Activated T-cell treated with anti-CD3 and anti-CD28 coated beads for 1 hour (primary cell): ENCODE measurements at places on chromosomes 2 and 18.

DNA sequence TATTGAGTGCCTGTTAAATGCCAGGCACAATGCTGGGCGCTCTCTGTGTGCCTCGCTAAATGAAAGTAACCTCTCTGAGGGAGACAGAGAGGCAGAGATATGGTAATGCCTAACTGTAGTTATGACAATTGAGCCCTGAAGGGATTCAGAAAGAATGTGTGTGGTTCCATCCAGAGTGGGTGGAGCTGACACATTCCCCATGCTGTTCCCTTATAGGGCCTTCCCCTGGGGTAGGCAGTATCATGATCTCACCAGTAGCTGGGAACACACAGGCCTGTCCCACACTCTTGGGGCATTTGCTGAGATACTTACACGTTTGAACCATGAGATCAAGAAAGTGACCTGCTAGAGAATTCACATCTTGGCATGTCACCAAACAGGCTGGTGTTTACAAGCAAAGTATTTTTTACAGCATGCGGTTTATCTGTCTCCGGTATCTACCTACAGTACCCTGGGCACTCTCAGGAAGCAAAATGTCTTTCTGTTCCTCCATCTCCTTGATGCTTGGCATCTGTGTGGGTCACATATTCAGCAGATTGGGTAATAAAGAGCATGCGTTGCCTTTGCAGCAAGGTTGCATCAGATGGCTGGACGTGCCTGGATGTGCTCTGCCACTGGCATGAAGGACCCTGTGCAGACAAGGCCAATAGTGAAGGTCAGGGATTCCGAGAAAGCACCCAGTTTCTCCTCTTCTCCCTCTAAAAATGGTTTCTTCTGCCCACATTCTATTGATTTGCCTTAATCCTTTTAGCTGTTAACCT, 9.4 kb downstream of the CTIF start:
- no peak for DNase-seq

GRCh38 chr2:64697297-64698176, 43.8 kb upstream of the SERTAD2 start:
- no peak for DNase-seq

- DNase-seq: no peak
Measured at GRCh38 chr2:69564604-69565003, 78.9 kb downstream of the AAK1 start.

DNA sequence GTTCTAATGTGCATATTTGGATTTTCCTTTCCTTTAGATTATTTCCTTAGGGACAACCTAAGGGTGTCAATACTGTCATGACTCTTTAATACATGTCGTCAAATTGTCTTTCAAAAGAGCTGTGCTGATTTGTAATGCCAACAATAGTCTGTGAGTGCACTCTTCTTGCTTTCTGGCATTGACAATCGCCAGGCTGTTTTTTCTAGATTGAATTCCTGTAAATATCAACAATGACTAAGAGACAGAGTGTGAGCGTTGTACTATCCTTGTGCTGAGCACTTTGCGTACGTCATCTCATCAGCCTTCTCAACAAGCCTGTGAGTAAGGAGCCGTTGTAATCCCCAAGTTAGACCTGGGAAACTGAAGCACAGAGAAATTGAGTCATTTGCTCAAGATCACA, 96.0 kb downstream of the ACOXL start:
- DNase-seq: no peak

DNA sequence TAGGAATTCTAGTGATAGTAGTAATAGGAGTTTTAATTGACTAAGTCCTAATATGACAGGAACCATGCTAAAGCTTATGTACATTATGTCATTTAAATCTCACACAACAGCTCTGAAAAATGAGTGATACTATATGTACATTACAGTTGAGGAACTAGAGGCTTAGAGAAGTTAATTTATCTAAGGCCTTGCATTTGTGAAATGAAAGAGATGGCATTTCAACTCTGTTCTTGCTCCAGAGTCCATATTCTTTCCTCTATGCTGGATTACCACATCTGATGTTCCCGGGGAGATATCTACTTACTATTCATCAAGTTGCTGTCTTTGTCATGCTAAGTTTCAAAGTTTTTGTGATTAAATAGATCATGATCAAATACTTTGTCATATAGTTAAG, 5.7 kb downstream of the AGPS start:
- no peak for DNase-seq

- DNase-seq: no peak
Measured at GRCh38 chr2:95113464-95113863, 8.1 kb downstream of the MRPS5 start.

- no peak for DNase-seq
Measured at GRCh38 chr18:13587477-13587876, 138.9 kb downstream of the FAM210A start.

- no peak for DNase-seq
Measured at GRCh38 chr18:57523171-57523956, 63.1 kb downstream of the FECH start.

- DNase-seq: no peak
Measured at GRCh38 chr2:168466834-168467565, 10.9 kb downstream of the CERS6 start.

DNA sequence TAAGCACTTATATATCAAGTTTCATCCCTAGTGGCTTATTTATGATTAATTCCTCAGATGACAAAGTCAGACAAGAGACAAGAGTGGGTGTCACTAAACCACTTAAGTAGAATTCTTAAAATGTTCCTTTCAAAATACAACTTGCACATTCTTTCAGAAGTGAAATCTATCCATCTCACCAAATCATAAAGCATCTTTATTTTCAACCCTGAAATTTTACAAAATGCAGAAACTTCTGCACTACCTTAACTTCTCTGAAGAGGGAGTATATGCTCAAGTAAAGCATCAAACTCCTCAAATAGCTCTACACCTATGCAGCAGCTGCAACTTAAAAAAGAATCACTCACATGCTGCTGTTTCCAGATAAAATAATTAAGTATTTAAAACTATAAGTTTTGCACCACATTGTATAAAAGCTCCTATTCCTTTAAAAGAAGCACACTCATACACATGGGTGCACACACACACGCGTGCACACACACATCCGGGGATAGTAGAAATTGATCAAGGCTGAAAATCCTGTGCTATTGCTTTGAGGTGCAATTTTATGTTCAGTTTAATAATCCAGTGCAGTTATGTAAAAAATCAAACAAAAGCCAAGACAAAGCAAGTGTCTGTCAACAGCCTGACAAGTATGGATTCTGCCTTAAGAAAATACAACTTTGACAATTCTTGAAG, 244.5 kb downstream of the TCF4 start:
- no peak for DNase-seq

GRCh38 chr2:33008716-33009115, 62.0 kb downstream of the LTBP1 start:
- DNase-seq: no peak

DNA sequence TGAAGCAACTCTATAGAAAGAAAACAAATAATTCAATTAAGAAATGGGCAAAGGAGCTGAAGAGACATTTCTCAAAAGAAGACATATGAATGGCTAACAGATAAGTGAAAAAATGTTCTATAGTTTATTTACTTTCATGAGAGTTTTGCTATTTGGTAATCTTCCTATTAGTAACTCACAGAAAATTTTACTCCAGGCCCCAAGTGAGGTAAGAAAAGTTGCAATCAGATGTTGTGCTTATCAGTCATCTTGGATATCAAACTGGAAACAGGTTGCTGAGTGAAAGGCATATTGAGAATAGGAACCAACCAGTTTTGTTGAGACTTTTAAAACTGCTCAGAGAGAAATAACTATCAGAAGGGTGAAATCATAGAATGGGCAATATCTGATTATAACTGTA, 1179.0 kb upstream of the ACVR2A start:
- no peak for DNase-seq

DNA sequence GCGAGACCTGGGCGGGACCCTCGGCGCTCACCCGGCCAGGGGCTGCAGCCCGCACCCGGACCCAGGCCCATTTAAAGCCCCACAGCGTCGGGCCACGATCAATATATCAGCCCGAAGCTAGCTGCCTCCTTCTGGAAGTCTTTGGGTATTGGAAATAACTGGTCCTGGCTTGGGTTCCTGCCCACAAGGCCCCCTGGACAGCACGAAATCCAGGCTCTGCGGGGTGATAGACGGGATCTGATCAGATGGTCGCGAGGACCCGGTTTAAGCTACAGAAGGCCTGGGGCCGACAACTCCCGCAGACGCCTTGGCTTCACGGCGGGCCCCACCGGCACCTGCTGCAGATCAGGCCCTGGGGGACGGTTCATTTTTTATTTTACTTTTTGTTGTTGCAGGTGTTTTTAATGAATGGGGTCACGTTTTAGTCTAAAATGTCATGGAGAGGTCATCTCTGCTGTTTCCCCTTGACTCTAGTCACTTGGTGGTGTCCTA, 362 bp upstream of the PSTPIP2 start:
- DNase-seq: no peak

DNA sequence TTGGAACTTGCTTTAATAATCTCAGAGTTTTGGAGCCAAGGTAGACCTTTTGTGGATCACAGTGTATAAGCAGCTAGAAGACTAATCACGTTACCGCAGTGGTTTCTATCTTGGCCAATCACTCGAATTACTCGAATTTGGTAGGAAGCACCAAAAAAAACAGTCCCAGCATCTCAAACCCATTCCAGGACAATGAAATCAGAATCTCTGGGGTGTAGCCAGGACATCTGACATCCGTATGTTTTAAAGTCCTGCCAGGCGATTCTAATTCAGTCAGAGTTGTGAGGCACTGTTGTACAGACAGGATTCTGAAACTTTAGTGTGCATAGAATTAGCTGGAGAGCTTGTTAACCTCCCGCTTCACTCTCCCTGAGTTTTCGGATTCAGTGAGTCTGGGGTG, 30.8 kb downstream of the GRHL1 start:
- no peak for DNase-seq

- no peak for DNase-seq
Measured at GRCh38 chr2:128306931-128307460, 11.7 kb downstream of the HS6ST1 start.

DNA sequence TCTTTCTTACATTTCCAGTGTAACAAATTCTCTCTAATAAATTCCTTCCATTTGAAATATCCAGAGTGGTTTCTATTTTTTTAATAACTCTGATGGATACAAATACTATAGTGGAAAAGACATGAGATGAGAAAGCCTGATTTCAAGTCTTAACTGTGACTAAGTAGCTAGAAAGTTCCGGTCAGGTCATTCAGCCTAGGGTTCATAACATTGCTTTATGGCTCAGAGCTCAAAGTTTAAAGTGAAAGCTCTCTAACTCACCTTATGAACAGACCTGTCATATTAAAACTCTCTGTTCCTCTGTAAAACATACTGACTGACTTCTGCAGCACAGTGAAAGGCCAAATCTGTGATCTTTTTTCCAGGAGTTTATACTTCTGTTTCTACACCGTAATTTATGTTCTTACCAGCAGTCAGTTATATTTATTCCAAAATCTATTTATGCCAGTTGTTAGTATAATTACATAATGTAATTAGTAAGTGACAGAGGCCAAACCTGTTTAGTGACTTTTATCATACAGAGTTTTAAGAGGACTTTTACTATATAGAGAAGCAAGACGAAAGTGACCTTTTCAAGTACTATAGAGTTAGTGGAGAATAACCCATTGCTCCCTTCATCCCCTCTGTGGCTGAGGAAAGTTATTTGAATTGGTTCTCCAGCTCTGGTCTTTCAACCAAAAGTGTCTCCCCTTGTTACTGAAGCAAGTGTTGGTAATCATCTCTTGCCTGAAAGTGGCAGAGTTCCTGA, 118.8 kb upstream of the PDE1A start:
- no peak for DNase-seq

- no peak for DNase-seq
Measured at GRCh38 chr2:23037596-23037995, 347.4 kb upstream of the KLHL29 start.

- DNase-seq: no peak
Measured at GRCh38 chr2:37645362-37645761, 26.1 kb downstream of the CDC42EP3 start.

DNA sequence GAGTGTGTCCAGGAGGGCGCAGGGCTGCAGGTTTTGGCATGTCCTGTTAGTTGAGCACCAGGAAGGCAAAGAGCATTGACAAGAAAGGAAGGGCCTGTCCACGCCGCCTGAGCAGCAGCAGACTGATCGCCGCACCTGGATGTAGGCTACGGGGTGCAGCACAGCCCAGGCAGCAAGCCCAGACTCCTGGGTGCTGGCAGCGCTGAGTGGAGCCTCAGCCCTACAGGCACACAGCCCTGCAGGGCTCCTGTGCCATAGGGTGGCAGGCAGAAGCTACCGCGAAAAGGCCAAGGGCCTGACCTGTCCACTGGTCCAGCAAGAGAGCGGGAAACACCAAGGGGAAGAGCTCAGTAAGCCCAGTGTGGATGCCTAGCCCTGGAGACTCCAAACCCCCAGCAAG, 198.0 kb downstream of the HDAC4 start:
- no peak for DNase-seq

DNA sequence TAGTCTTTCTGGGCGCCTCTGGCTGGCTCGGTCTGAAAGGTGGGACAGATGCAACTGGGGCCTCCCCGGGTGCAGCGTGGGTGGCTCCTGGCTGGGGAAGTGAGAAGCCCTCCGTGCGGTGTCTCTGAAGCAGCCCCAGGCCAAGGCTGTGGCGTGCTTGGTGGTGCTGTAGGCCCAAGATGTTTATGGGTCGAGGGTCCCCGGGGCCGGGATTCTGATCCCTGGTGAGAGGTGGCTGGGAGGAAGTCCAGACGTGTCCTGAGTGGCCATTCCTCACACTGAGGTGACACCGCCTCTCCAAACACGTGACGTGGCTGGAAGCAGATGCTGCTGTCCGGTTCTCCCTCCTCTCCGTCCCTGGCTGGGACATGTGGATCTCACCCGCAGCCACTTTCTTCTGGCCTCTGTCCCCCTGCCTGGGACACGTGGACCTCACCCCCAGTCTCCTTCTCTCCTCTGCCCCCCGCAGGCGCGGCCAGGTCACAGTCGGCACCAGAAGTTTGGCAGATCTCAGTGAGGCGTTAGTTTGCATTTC, 12.6 kb downstream of the RTP5 start:
- DNase-seq: no peak

DNA sequence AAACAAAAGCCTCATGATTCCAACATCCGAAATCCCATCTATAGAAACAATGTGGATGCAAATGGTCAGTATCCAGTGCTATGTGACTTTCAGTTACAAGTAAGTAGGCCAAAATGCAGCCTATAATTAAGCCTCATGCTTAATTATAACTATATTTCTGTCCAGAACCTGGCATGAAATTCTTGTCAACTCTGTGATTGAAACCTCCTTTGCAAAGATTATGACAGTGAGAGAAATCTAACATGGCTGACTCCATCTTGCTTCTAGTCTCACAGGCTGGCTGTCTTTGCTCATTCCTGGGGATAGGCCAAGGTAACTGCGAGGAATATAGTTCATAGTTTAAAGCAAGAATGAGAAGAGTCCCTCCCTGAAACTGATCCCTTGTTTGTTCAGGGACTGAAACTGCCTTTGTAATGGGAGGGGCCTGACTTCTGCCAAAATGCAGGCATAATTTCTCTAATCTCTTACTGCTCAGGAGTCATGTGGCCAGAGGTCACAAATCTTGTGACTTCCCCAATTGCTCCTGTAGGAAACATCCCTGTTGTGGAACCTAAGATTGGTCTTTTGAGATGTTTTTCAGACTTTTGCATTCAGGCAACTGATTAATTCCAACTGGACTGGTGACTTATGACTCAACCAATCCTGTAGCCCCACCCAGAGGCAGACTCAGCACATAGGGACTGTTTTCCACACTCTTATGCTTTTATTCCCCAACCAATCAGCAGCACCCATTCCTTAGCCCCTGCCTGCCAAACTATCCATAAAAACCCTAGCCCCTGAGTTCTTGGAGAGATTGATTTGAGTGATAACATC, 84.5 kb upstream of the TLK1 start:
- no peak for DNase-seq

GRCh38 chr2:159616286-159616701, at the start of gene BAZ2B:
BAZ2B (minus strand) TSS chr2:159616548; CDS start chr2:159478719, 137,829 bp downstream.
- DNase-seq: no peak
